Cerebellar nuclear complex (tissue), 1 donor: ENCODE measurements at places on chromosomes 4 and X.

DNA sequence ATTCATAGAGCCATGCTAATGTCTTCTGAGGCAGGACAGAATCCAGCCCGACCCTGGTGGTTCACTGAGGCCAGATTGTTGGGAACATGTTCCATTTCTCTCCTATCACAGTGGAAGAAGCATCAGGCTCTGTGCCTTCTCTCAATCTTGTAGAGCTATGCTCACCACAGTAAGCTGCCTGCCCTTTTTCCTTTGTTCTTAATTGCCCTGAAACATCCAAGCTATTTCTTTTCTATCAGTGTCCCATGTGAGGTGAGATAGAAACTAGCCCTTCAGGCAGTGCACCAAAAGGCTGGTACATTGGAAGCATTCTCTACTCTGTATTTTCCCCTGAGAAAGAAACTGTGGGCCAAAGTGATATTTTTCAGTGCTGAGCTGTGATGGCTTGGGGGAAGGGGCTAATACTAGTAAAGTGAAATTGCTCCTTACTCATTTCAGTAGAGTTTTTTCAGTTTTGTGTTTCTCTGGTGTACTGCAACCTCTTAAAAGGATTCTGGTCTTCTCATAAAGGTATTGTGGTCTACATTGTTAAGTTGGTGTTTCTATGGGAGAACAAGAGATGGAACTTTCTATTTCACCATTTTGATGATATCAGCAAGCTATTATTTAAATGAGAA is 611.2 kb downstream of the RPA4 start:
- DNase-seq = no peak

- DNase-seq = no peak
Measured at GRCh38 chrX:65781845-65782244, 114.4 kb downstream of the MSN start.

DNA sequence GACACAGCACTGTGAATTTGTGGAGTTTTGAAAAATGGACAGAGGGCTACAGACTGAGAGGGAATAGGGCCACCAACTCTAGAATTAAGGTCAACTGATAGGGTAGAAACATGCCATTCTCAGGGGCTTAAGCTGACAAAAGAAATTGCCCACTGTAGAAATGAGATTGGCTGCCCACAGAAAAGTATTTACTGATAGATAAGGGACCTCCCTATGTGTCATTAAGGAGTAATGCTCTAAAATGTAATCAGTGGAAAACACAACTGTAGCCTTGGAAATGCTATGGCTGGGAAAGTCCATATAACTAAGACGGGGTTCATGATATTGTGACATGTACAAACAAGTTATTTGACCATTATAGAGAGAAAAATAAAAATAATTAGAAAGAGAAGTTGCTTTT is 4.6 kb downstream of the RTL9 start:
- no peak for DNase-seq

DNA sequence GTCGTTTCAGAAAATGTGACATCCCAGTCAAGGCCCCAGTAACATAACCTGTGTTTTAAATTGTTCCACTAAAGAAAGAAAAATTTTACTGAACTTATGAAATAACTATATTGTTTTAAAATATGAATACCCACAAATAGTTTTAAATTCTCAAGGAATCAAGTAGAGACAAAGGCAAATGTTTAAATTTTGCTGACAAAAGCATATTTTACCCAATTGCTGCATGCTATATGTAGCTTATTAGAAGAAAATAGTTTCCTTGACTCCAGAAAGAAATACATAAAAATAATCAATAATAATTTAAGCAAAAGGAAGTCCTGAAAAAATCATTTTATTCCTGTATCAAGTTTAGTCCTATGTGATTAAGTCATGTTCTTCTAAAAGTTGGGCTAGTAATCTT is 481.3 kb upstream of the ADGRL3 start:
- no peak for DNase-seq

- DNase-seq = no peak
Measured at GRCh38 chr4:43564107-43564506, 671.6 kb downstream of the GRXCR1 start.

GRCh38 chrX:96004386-96004785 is 680.3 kb upstream of the DIAPH2 start:
- DNase-seq = no peak

- no peak for DNase-seq
Measured at GRCh38 chr4:97531351-97531750, 611.9 kb downstream of the STPG2 start.

- no peak for DNase-seq
Measured at GRCh38 chrX:39427906-39428305, 626.6 kb downstream of the MID1IP1 start.

- no peak for DNase-seq
Measured at GRCh38 chr4:155694100-155694785, 27.6 kb downstream of the GUCY1A1 start.

DNA sequence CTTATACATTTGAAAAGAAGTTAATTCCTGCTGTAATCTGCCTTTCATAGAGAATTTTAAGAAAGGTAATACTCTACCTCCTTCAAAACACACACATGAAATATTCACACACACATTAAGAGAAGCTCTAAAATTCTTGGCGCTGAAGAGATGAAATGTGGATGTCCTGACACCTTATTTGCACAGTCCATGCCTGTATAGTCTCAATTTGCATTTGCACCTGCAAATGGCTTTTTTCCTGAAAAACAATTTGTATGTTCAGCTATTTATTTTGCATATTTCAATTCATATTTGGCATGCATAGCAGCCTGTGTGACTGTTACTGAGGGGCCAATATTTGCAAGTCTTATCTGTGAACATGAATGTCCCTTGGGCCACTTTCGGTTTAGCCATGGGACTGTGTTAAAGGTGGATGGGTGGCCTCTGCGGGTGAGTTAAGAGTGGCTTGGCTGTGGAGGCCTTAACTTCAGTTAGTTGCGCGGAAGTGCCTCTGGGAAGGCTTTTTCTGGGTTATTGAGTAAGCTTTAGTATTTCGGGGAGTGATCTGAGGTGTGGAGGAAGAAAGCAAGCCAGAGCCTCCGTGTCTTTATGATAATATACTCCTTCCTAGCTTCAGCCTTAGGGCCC is 443.3 kb upstream of the FAT1 start:
- no peak for DNase-seq

GRCh38 chr4:144948009-144948408 is 150.0 kb downstream of the ANAPC10 start:
- DNase-seq = no peak

DNA sequence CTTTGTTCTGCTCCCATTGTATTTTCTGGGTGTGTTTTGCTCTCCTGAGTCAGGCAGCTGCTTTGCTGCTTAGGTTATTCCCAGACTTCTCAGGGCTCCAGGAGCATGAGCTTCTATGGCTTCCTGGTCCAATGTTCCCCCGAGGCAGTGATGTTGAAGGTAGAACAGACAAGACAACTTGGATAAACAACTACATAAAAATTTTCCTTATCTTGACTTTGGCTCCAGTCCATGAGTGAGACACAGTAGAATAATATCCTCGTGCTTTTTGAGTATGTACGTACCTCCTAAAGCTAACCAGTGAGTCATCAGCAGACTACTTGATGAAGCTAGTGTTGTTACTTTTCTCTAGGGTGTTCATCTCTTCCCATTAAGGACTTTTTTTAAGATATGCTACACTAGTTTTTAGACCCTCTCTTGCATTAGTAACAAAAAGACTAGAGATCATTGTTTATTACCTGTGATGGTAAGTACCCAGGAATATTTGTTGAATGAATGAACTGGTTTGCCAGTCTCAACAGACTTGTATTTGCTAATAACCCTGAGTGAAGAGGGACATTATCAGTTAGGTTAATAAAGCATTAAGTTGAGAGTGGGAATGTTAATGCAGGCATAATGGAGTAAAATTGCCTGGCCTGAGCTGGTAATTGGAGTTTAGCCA is 131.9 kb downstream of the FHIP1A start:
- no peak for DNase-seq

- DNase-seq = no peak
Measured at GRCh38 chr4:1793940-1794808, 1.1 kb downstream of the FGFR3 start.

- DNase-seq = no peak
Measured at GRCh38 chr4:86547140-86547539, 47.0 kb upstream of the PTPN13 start.

GRCh38 chrX:95218976-95219375 is 1465.7 kb upstream of the DIAPH2 start:
- DNase-seq = no peak

DNA sequence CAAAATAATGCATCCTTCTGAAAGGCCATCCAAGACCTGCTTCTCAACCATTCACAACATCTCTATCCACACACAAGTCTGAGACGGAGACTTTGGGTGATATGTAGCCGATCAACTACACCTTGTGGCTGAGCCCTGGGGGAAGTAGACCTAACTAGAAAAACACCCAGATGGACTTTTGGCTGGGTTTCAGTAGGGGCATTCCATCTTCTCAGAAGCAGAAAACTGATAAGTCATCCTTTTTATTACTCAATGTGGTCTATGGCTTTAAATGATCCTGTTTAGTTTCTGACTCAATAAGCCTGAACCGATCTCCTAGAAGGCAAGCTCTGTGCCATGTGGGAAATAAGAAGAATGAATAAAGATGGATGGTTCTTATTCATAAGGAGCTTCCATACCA is 82.5 kb upstream of the AFF2 start:
- no peak for DNase-seq

DNA sequence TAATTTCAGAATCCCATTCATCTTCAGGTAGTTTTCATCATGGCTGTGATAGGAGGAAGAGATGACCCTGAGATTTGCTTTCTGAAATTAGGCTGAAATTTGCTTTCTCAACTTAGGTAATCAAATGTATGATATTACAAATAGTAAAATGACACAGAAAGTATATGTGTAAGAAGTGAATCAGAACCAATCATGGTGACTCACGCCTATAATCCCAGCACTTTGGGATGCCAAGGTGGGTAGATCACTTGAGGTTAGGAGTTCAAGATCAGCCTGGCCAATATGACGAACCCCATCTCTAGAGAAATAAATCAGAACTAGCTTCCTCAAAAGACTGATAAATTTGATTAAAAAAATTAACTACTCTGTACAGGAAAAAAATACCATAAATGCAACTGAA is 555.4 kb downstream of the STPG2 start:
- DNase-seq = no peak

DNA sequence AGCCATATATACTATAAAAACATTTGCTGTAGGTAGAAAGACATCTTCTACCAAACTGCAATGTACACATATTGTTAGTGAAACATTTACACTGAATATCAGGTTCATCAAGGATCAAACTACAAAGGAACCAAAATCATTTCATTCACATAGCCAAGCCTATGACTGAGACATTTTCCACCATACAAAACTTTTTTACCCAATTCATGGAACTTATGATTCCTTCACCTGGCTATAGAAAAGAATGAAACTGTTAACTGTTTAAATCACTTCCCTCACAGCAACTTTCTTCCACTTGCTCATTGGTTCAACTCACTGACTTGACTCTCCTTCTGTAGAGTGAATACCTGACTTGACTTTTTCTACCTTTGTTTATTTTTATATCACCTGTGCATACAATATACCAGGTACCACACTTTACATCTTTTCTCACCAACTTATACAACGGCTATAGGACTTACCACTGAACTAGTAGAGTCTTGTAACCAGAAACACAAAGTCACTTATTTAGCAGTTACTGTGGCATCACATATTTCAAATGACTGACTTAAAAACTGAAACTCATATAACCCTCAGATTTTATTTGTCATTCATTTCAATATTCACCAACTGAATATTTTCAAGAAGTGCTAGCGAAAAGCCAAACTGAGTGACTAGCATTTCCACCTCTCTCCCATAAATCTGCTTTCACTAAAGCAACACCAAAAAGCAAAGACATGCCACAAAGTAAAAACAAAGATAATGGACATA is 30.9 kb downstream of the CAMK2D start:
- DNase-seq = no peak

DNA sequence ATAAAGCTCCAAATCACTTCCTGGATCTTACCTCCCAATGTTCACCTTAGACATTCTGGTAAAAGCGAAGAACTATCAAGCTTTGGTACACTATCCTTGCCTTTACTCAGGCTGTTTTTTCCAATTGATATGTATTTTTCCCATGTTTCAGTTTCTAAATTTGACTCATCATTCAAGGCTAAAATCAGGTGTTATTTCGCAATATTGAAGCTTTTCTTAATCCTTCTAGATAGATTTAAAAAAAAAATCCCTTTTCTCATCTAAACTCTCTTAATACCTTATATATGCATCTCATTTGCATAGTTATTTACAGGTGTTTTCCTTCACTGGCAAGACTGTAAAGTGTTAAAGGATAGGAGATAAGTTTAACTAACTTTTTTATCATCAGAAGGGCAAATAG is 608.1 kb upstream of the FAM241A start:
- no peak for DNase-seq

GRCh38 chr4:111997785-111998184 is 147.5 kb upstream of the FAM241A start:
- DNase-seq = no peak

DNA sequence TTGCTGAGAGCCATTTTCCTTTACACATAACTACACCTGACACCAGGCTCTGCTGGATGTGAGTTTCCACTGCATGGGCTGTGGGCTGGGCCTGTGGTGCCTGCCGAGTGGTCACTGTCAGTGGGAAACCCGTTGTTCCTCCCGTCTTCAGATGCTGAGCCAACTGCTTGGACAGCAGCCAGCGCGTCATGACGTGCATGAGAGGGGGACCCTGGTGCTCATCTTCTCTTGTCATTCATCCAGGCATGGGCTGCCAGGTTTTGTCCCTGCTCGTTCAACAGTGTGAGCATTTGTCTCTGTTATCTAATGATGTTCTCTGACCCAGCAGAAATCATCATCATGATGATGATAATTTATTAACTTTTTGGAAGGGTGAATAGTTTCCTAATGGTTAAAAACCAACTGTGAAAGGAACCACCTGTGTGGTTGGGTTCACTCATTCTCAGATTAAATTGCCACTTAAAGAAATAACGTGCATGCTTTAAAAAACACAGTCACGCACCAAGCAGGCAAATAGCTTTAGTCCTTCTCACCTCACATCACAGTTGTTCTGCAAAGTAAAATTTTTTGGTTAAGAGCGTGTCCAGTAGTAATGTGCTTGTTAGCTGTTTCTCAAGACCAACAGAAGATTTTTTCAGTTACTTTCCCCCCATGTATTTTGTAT is 19.9 kb upstream of the CLDN34 start:
- no peak for DNase-seq
